ENCODE measurements at places on chromosomes 4 and X.

DNA sequence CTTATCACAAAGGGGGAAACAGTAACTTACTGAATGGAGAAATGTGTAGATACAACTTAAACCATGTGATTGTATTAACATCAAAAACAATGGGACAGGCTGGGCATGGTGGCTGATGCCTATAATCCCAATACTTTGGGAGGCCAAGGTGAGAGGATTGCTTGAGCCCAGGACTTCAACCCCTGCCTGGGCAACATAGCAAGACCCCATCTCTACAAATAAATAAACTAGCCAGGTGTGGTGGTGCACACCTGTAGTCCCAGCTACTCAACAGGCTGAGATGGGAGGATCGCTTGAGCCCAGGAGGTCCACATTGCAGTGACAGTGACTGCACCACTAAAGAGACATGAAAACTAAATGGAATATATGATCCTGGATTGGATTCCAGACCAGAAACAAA lies 26.4 kb downstream of the TMEM184C start:
- DNase-seq, result no peak

DNA sequence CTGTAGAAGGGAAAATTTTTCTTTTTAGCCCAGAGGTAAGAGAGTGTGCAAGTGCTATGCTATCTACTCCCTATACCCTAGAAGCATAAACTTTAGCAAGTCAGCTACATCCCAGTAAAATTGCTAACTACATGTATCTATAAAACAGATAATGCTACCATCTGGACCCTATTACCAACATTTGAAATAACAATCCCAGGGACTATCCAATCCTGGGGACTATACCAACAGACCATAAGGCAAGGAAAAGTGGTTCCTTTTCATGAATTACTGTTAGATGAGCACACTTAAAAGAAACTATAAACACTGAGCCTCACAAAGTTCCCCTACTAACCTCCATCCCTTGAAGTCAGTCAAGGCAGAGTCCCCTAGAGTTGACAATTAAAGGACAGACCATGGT lies 213.6 kb upstream of the VEGFC start:
- DNase-seq, result no peak

- DNase-seq, result no peak
These were observed 80.8 kb upstream of the IQCM start for GRCh38 chr4:149896432-149896831.

DNA sequence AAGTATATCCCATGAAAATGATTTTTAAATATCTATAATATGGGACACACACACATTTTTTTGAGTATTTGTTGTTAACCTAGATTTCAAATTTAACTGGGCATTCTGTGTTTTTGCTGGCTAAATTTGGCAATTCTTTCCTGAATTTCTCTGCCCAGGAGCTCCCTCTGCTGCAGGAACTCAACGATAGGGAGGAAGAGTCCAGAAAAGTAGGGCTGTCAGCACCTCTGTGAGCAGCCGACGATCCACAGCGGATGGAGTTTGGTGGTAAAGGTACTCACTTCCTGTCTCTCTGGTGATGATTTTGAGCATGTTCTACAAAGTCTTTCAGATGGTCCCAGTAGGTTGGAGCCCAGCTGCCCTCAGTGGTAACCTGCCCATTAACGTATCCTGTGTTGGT lies 23.1 kb upstream of the TMEM184C start:
- no peak for DNase-seq

DNA sequence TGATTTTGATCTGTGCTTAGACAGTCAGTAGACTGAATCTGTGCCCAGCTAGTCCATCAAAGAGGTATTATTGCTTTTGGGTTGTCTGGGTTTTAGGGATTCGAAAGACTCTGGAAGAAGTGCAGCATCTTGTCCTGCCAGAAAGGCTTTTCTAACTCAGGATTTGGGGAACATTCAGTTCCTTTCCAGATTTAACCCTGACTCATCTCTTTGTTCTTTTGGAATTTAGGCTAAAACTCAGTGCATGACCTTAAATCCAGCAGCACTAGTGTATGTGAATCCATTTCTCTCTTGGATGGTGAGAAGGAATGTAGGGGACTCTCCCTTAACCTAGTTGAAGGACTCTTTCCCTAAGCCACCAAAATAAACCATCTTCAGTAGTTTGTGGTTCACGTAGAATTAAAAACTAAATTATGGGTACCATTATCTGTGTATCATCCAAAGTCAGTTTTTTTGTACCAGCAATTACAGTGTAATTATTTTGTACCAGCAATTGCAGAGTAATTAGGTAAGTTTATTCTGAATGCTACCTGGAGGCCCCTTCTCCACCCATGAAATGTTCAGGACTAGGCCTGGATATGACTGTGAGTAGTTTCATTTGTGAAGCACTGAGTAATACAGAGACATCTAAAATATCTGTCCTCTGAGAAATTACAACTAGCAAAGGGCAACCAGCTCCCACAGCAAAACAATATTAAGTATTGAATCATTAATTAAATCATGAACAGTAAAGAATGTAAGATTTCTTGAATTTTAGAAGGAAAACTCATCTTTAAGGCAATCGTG lies 384.0 kb downstream of the TMA16 start:
- DNase-seq, result no peak

GRCh38 chr4:128155874-128156456 lies 94.9 kb downstream of the LARP1B start:
- DNase-seq, result no peak

DNA sequence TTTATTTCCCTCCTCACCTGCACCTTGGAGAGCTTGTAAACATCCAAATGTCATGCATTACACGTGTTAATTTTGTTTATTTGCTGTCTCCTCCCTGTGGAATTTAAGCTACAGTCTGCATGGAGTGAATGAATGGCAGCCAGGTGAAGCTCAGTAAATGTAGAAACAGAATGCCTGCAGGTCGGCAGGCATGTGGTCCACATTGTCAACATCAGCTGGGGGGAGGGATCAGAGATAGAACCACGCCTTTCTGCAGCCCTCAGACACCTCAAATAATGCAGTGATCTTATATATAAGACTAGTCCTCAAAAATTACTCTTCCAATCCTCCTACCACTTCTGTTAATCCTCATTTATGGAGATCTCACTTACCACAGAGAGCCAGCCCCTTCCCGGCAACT lies 131.2 kb upstream of the KIT start:
- no peak for DNase-seq

GRCh38 chr4:108045687-108046024 lies 56.0 kb downstream of the HADH start:
- DNase-seq, result no peak

GRCh38 chrX:57573754-57574153 lies 18.1 kb upstream of the ZXDB start:
- no peak for DNase-seq

- no peak for DNase-seq
These were observed 12.7 kb upstream of the UBA6 start for GRCh38 chr4:67713529-67714247.

GRCh38 chr4:2222838-2223237 lies 19.1 kb downstream of the HAUS3 start:
- no peak for DNase-seq

DNA sequence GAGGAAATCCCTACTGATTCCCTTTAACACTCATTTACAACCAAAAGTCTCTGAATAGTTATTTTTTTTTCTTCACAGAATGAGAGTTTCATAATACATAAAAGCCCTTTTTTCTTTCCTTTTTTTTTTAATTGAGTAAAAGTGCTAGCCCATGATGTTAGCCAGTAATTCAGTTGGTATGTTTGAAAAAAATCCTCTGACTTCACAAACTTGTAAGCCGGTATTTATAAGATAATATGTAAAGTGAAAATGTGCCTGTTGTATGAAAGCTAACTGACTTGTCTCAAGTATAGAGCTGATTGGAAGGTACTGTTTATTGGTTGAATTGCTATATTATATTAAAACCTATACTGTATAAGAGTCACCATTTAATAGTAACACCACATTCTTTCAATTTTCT lies 70.2 kb upstream of the NEIL3 start:
- DNase-seq, result no peak

DNA sequence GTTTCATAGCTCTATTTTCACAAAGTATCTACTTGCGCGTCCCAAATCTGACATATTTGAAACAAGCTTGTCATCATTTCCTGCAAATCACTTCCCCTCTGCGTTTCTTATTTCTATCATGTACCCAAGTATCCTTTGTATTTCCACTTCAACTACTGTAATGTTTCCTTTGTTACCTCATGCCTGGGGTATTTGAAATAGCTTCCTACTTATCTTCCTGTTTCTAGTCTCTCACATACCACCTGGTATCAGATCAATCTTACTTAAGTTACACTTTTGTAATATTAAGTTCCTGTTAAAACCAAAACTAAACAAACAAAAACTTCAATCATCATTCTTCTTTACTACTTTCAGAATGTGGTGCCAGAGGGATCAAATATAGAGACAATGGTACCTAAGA lies 93.6 kb upstream of the SMAD1 start:
- DNase-seq, result no peak

GRCh38 chrX:55794405-55794804 lies 76.9 kb downstream of the RRAGB start:
- no peak for DNase-seq

DNA sequence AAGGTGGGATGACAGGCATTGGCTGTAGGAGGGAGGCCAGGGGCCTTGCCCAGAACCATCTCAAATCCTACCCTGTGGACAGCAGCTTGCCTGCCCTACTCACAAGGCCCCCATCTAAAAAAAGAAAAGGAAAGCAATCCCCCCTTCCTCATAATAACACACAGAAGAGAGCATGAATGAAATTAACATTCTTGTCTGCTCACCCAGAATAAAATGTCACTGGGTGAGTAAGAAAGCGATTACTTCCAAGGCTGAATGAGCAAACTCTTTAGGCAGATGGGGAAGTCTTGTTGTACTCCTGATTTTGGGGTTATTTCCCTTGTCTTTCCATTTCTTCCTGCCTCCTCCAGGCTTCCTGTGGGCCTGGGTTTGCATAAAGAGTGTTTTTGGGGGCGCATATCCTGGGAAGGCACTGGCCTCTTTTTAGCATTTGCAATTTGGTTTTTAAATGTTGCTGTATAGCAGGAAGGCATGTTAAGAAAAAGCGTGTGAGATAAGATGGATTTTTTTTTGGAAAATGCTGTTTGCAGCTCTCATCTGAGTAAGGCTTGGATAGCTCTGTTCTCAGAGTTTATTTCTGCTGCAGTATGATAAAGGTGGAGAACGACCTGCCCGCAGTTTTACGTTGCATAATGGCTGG lies 248.3 kb upstream of the GATB start:
- no peak for DNase-seq
